ENCODE measurements at places on chromosomes 3 and 15.
A peak's percentile ranks its signal among the peaks of the same experiment; 100 is the strongest.

DNA sequence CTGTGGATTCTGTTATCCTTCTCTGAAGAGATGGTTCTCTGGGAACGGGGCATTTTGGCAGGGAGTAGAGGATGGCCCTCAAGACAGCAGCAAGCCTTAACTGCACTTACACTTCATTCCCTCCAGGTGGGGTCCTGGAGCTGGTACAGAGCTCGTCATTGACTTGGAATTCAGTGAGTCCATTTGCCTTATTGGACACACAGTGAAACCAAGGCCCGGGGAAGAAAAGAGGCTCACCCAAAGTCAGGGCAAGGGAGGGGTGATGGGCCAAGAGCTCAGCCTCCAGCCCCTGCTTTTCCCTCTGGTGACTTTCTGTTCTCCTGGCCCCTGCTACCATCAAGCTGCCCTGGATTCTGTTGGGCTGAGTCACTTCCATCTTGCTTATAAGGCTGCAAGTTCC lies 125.6 kb downstream of the ETFA start:
- peak; percentile 97 for DNase-seq

GRCh38 chr3:73707772-73708171 lies 83.0 kb upstream of the PDZRN3 start:
- DNase-seq = no peak

- DNase-seq = no peak
These were observed 3.1 kb downstream of the STAG1 start for GRCh38 chr3:136749091-136749490.

GRCh38 chr15:77035999-77036471 lies 34.9 kb downstream of the TSPAN3 start:
- DNase-seq = peak; percentile 81

All from osteoblast (primary cell).